ENCODE measurements at places on chromosomes 16 and 17. TPM values are rescaled to one million over a fixed set of nuclear protein-coding genes. Genes with fewer than 3 reads are reported as not detected.

ABCA6 gene
- 23.1 TPM for total RNA-seq

- no peak overlapping the region for H3K4me3 ChIP-seq
- no peak overlapping the region for H3K27ac ChIP-seq
- peaks cover 24% of the 10 kb centered on the region for H3K4me1 ChIP-seq
- DNase-seq = no peak
Measured at GRCh38 chr17:80645706-80646325, 101.2 kb downstream of the RPTOR start.

DNA sequence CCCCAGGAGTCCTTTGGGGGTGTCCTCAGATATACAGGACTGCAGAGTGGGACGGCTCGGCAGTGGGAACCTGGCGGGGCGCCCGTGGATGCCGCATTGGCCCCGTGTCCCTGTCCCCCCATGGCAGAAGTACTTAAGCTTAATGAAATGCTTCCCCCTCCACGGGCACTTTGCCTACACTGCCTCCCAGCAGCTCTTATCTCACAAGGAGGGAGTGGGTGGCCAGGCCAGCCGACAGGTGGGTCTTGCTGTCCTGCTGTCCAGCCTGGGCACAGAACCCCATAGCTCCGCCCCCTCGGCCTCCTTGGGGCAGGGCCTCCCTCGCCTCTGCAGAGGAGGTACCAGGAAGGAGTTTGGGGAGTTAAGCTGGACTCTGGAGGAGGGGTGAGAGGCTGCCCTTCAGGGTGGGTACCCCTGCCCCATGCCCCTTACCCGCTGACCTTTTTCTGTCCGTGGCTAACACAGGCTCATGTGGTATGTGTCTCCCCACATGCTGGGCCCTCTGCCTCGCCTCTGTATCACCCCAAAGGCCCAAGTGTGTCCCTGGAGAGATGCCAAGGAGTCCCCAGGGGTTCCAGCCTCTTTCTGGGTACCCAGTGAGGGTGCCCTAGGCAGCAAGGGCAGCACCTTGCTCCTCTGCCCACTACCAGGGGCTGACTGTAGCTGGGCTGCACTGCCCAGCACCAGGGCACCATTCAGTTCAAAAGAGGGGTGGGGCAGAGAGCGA lies 8.7 kb downstream of the THRA start:
- peaks cover 44% of the 10 kb centered on the region for H3K4me1 ChIP-seq
- no peak for DNase-seq
- no peak overlapping the region for H3K27ac ChIP-seq
- no peaks in the 10 kb centered on the region for H3K27me3 ChIP-seq

GRCh38 chr17:65785109-65785508 lies 223.7 kb upstream of the AXIN2 start:
- H3K4me3 ChIP-seq = no peak overlapping the region
- H3K27ac ChIP-seq = no peak overlapping the region
- no peaks in the 10 kb centered on the region for H3K36me3 ChIP-seq

FZD2 gene
- total RNA-seq = 20.3 TPM

RRAD gene
- 83.7 TPM for total RNA-seq

- H3K27me3 ChIP-seq = no peaks in the 10 kb centered on the region
- H3K4me3 ChIP-seq = no peak overlapping the region
- no peaks in the 10 kb centered on the region for H3K4me1 ChIP-seq
- no peak for DNase-seq
- H3K36me3 ChIP-seq = no peaks in the 10 kb centered on the region
- H3K27ac ChIP-seq = no peak overlapping the region
Measured at GRCh38 chr16:20221208-20221607, 106.1 kb downstream of the GP2 start.

- H3K36me3 ChIP-seq = peaks cover 18% of the 10 kb centered on the region
- DNase-seq = no peak
- no peak overlapping the region for H3K4me3 ChIP-seq
- H3K27me3 ChIP-seq = no peaks in the 10 kb centered on the region
- no peak overlapping the region for H3K27ac ChIP-seq
- H3K4me1 ChIP-seq = peaks cover 12% of the 10 kb centered on the region
Measured at GRCh38 chr16:30777591-30778297, 9.3 kb downstream of the ZNF629 start.

FAM171A2 gene
- 5.0 TPM for total RNA-seq

- no peak for DNase-seq
- no peaks in the 10 kb centered on the region for H3K36me3 ChIP-seq
- no peaks in the 10 kb centered on the region for H3K27me3 ChIP-seq
- no peak overlapping the region for H3K4me3 ChIP-seq
Measured at GRCh38 chr17:83196973-83197880, 117.8 kb downstream of the METRNL start.

- peaks cover 15% of the 10 kb centered on the region for H3K4me1 ChIP-seq
- H3K36me3 ChIP-seq = no peaks in the 10 kb centered on the region
- no peak for DNase-seq
- no peaks in the 10 kb centered on the region for H3K27me3 ChIP-seq
Measured at GRCh38 chr17:65535777-65536572, 25.5 kb downstream of the AXIN2 start.

Measured in fibroblast of lung (primary cell).